Activated naive CD8-positive, alpha-beta T cell treated with anti-CD3 and anti-CD28 coated beads for 36 hours (primary cell): ENCODE measurements at places on chromosomes 6 and 20. TPM values are rescaled to one million over a fixed set of nuclear protein-coding genes. Genes with fewer than 3 reads are reported as not detected.

The ARMH2 gene
- total RNA-seq = not detected

The ZSCAN23 gene
- 1.6 TPM for total RNA-seq

The CST5 gene
- not detected for total RNA-seq

The TMEM217 gene
- total RNA-seq = 3.5 TPM

The PI3 gene
- not detected for total RNA-seq

The LTA gene
- total RNA-seq = 328 TPM

The HRH3 gene
- total RNA-seq = not detected

The GINS1 gene
- 34.1 TPM for total RNA-seq

The NR2E1 gene
- total RNA-seq = not detected

The TCP11 gene
- total RNA-seq = not detected

The BMP2 gene
- not detected for total RNA-seq

The TFAP2D gene
- not detected for total RNA-seq

The SLC4A11 gene
- 1.8 TPM for total RNA-seq

The SLC44A4 gene
- 0.30 TPM for total RNA-seq

The OR2H2 gene
- total RNA-seq = not detected

The LPA gene
- total RNA-seq = not detected

The TRIM10 gene
- total RNA-seq = not detected

The MROH8 gene
- 2.2 TPM for total RNA-seq
